ENCODE measurements at places on chromosomes 11 and 22. TPM values are rescaled to one million over a fixed set of nuclear protein-coding genes. Genes with fewer than 3 reads are reported as not detected.

The FKBP2 gene
- 94.5 TPM for polyA plus RNA-seq

The KRTAP5-7 gene
- polyA plus RNA-seq, result 0.33 TPM

The MPZL2 gene
- polyA plus RNA-seq, result 18.4 TPM

The MUC6 gene
- polyA plus RNA-seq, result 56.0 TPM

The CAVIN3 gene
- polyA plus RNA-seq, result 25.4 TPM

The MB gene
- polyA plus RNA-seq, result not detected

The BTG4 gene
- not detected for polyA plus RNA-seq

The KRTAP5-8 gene
- 0.54 TPM for polyA plus RNA-seq

The SPA17 gene
- 21.6 TPM for polyA plus RNA-seq

The DCDC1 gene
- 3.7 TPM for polyA plus RNA-seq

The TSPO gene
- polyA plus RNA-seq, result 36.2 TPM

The FANCF gene
- polyA plus RNA-seq, result 17.3 TPM

The OR8D4 gene
- not detected for polyA plus RNA-seq

The SLC1A2 gene
- 0.46 TPM for polyA plus RNA-seq

The SPI1 gene
- polyA plus RNA-seq, result 6.7 TPM

The HIC2 gene
- 10.8 TPM for polyA plus RNA-seq

The XKR3 gene
- not detected for polyA plus RNA-seq

The RIMBP3B gene
- not detected for polyA plus RNA-seq

The C22orf15 gene
- polyA plus RNA-seq, result 3.9 TPM

The LRRC32 gene
- polyA plus RNA-seq, result 57.0 TPM

The FGF3 gene
- not detected for polyA plus RNA-seq

The POU2F3 gene
- polyA plus RNA-seq, result 0.41 TPM

The MYBPC3 gene
- polyA plus RNA-seq, result 0.05 TPM

The CNIH2 gene
- polyA plus RNA-seq, result 4.9 TPM

The KDM4D gene
- 2.1 TPM for polyA plus RNA-seq

The MMP8 gene
- polyA plus RNA-seq, result 0.05 TPM

The GSTT2 gene
- polyA plus RNA-seq, result 2.4 TPM

The CSF2RB gene
- polyA plus RNA-seq, result 2.8 TPM

The ALDH3B1 gene
- polyA plus RNA-seq, result 2.2 TPM

The CATSPER1 gene
- not detected for polyA plus RNA-seq

The TUB gene
- 23.2 TPM for polyA plus RNA-seq

The GLB1L2 gene
- polyA plus RNA-seq, result 21.2 TPM

The LMNTD2 gene
- 5.6 TPM for polyA plus RNA-seq

The PATE2 gene
- polyA plus RNA-seq, result 0.27 TPM

The MAPK8IP1 gene
- 11.5 TPM for polyA plus RNA-seq

The VSIG2 gene
- polyA plus RNA-seq, result 10.7 TPM

The OSBP2 gene
- polyA plus RNA-seq, result 7.1 TPM

The PYGM gene
- polyA plus RNA-seq, result 1.6 TPM

The CHST1 gene
- polyA plus RNA-seq, result 6.0 TPM

The CXCR5 gene
- polyA plus RNA-seq, result not detected

The INSC gene
- polyA plus RNA-seq, result 0.91 TPM

The PANX2 gene
- 2.1 TPM for polyA plus RNA-seq

The KRTAP5-1 gene
- polyA plus RNA-seq, result 0.96 TPM

The NRIP3 gene
- 1.2 TPM for polyA plus RNA-seq

The CD3D gene
- polyA plus RNA-seq, result not detected

The GLYAT gene
- polyA plus RNA-seq, result 157 TPM

The FUT4 gene
- 5.8 TPM for polyA plus RNA-seq

The SYT13 gene
- 11.5 TPM for polyA plus RNA-seq

The IGSF22 gene
- polyA plus RNA-seq, result 2.5 TPM

The BIK gene
- polyA plus RNA-seq, result 1.0 TPM

The OR52M1 gene
- polyA plus RNA-seq, result not detected

The PLA2G3 gene
- polyA plus RNA-seq, result 0.24 TPM
